ENCODE measurements at places on chromosomes 2 and 18.

DNA sequence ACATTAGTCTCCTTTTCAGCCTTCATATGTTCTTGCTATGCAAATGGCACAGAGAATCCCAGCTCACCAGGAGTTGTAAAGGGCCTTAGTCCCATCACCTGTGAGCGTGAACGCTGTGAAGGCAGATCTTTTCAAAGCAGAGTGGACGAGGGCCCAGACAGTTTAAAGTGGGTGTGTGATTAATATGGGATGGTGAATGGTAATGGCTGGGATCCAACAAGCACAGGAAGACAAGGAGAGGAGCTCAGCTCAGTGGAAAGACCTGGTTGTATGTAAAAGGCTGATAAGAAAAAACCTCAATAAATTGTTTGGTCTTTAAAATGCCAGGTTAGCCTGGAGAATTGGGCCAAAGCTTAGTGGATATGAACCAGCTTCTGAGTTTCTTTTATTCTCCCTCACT, 326.2 kb downstream of the NYAP2 start:
- no peak for DNase-seq

DNA sequence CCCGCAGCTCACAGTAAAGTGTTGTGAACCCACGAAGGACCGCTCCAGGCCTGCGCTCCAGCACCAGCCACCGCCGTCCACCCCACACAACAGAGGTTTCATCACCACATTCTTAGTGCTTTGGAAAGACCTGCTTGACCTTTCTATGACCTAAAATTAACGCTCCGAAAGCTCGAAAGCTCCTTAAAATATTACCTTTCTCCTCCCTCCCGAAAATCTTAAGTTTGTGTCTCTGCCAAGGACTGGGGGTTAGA, 149.2 kb downstream of the TWIST2 start:
- no peak for DNase-seq

- DNase-seq = no peak
Measured at GRCh38 chr2:9811679-9812511, 31.4 kb upstream of the TAF1B start.

- no peak for DNase-seq
Measured at GRCh38 chr18:36769172-36769571, 59.6 kb downstream of the TPGS2 start.

DNA sequence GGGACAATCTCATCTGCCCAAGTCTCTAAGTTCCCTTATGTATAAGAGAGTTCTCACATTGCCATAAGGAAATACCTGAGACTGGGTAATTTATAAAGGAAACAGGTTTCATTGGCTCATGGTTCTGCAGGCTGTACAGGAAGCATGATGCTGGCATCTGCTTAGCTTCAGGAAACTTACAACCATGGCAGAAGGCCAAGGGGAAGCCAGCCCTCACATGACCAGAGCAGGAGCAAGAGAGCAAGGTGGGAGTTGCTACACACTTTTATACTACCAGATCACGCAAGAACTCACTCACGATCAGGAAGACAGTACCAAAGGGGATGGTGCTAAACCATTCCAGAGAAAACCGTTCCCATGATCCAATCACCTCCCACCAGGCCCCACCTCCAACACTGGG, 73.9 kb downstream of the PRKRA start:
- DNase-seq = no peak

- no peak for DNase-seq
Measured at GRCh38 chr18:76619621-76620315, 124.7 kb upstream of the ZNF516 start.

DNA sequence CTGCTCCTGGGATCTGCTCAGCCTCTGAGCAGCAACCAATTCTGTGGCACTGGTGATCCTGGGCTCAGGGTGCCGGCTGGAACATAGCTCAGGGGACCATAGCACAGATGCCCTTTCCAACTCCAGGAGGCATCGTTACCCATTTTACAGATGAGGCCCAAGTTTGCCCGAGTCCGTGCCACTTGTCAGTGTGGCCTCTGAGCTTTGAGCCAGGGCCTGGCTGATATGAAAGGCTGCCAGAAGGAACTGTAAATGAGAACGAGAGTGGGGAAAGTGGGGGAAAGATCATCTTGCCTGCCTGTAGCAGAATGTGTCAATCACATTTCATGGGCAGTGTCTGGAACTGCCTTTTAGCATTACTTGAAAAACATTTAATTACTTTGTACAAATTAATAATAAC, 23.3 kb upstream of the FOSL2 start:
- no peak for DNase-seq

DNA sequence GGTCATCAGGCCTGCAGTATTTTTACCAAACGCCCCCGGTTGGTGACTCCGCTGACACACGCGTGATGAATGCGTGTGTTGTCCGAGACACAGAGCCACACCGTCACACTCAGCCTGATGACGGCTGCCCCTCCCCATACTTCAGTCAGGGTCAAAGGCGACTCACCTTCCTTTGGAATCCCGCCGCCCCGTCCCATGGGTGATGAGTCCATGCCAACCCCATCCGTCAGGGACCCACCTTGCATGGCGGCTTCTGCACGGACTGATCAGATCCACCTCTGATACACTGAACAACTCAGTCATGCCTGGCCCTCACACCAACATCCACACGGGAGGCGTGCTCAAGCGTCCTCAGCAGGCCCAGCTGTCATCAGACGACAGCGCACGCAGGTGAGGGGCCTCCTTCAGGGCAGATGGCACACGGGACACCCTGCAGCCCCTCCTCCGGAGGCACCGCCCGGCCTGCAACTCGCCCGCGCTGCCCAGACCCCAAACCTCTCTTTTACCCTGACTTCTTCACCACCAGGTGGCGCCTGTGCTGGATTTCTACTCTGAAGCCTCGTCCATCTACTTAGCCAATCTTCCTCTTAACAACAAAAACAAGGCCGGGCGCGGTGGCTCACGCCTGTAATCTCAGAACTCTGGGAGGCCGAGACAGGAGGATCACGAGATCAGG, 89.2 kb downstream of the ZNF516 start:
- peak; percentile 14 for DNase-seq

- peak; percentile 26 for DNase-seq
Measured at GRCh38 chr2:219249203-219249980, 3.7 kb upstream of the TUBA4B start.

DNA sequence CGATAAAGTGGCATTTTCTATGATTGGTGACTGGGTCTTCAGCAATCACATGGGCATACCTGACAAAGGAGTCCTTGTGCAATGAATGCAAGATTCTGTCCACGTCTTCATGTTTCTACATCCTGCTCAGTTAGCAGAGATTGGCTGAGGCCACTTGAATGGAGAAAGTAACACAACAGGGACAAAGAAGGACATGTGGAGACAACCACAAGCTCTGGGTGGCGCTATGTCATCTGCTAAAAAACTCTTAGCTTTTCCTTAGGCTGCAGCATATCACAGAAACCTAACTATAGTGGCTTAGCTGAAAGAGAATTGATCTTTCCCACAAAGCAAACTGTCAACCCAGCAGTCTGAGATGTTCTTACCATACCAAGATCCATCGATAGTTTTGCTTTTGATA, 1109.7 kb downstream of the SOCS6 start:
- DNase-seq = peak; percentile 21

DNA sequence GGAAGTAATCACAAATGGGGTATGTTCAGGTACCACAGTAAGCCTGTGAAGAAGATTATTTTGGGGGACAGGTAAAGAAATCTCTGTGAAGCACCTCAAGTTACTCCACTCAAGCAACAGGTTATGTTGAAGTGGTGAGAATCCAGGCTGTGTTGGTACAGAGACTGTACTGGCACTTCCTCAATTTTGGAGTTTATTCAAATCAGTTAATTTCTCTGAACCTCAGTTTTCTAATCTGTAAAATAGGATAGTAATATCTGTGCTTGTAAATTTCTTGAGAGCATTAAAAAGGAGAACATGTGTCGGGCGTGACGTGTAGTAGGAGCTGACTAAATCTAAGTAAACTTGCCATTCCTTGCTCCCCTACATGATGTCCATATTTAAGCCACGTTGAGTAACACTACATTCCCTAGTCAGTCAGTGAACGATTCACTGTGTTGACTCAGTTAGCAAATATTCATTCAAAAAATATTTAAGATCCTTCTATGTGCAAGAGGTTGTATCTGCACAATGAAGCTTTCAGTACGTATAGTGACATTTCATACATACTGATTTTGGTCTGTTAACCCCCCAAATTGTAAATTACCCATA, 504.2 kb downstream of the ZEB2 start:
- no peak for DNase-seq

DNA sequence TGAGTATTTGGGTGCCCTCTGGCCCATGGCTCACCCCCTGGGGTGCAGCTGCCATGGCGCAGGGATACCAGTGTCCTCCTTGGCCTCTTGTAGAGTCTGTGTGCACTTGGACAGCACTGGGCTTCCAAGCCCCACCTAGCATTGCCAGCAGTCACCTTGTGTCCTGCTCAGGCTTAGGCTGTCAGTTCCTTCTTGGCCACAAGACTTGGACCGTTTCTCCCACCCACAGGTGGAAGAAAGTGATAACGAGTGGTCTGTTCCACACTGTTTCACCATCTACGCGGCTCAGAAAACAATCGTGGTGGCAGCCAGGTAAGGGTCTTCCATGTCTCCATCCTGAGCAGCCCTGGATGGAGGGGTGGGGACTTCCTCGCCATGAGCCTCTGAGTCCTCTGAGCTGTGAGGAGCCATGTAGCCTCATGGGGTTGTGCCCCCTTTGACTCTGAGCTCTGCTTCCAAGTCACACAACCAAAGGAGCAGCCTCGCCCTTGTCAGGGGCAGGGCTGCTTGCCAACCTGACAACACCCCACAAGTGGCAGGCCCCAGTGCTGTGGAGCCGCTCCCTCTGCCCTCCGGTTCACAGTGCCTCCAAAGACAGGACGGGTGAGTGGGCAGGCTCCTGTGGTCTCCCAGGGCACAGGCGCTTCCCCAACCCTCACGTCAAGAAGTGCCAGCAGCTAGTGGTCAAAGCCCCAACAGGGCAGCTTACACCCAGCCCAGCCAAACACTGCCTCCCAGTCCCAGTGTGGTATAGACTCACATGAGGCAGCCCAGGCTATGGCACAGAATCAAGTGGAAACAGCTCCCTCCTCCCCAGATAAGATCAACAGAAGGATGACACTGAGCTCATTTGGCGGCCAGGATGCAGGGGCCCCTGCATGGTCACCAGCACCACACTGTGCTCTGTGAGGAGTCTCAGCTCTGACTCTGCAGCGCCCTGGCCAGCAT, 18.4 kb downstream of the STK25 start:
- DNase-seq = peak; percentile 48

DNA sequence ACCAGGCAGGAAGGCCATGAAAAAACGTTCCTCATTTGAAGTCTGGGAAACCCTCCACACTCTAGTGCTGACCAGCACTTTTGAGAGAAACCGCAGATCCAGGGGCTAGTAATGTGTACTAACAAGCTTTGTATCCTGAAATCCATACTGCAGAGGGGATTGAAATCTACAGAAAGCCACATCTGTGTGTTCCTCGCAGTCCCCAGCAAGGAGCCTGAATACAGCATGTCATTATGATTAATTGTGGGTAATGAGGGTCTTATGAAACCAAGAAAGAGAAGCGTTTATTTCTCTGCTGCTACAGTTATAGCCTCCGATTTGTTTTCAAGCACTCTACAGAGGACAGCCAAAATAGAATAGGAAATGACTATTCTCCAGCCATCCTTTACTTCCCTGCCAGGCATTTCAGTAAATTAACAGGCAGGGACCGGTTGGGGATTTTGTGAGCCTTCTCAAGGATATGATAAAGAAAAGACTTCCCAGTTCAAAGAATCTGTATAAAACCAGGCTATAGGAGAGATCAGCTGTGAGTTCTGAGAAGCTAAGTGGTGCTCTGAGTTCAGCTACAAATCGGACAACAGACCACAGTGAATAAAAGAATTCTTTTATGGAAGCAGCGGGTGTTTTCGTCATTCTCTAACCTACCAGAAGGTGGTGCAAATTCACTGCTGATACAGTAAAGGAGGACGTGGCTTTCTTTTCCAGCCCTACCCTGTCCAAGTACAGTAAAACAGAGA, 133.4 kb downstream of the INSIG2 start:
- peak; percentile 51 for DNase-seq

- DNase-seq = no peak
Measured at GRCh38 chr2:45024600-45025291, 15.5 kb upstream of the SIX2 start.

- no peak for DNase-seq
Measured at GRCh38 chr2:203689426-203690116, 16.9 kb upstream of the CD28 start.

GRCh38 chr2:3601561-3602271, 6.8 kb downstream of the COLEC11 start:
- DNase-seq = no peak

- DNase-seq = no peak
Measured at GRCh38 chr18:59848002-59848401, 51.8 kb upstream of the PMAIP1 start.

DNA sequence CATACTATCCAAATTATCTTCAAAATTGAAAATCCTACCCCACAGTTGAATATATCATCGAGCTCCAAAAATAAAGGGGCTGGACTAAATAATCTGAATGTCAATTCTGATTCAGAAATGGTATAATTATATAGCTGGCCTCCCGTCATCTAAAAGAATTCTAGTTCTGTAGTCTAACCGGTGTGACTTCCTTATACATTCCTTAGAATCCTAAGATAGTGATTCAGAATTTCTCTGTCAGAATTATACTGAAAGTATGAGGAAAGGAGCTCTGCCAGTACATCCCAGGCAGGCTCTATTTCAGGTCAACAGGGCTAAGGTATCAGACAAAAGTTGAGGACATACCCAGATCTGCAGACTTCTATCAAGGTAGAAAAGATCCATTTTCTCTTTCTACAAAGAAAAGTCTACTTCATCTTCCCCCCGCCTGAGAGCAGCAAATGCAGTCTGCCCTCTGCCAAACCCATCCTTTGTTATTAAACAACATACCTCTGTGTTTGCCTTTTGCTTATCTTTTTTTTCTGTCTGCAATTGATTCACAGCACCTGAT, 128.5 kb downstream of the METTL4 start:
- no peak for DNase-seq

- DNase-seq = no peak
Measured at GRCh38 chr2:56812432-56812831, 628.6 kb downstream of the CCDC85A start.

GRCh38 chr2:42764096-42764495, at the start of gene OXER1:
Gene OXER1, minus strand, starts transcription at chr2:42764135. Its CDS starts 73 bp downstream, at chr2:42764062.
- no peak for DNase-seq

GRCh38 chr2:239866350-239866749, 158.8 kb downstream of the NDUFA10 start:
- DNase-seq = no peak

DNA sequence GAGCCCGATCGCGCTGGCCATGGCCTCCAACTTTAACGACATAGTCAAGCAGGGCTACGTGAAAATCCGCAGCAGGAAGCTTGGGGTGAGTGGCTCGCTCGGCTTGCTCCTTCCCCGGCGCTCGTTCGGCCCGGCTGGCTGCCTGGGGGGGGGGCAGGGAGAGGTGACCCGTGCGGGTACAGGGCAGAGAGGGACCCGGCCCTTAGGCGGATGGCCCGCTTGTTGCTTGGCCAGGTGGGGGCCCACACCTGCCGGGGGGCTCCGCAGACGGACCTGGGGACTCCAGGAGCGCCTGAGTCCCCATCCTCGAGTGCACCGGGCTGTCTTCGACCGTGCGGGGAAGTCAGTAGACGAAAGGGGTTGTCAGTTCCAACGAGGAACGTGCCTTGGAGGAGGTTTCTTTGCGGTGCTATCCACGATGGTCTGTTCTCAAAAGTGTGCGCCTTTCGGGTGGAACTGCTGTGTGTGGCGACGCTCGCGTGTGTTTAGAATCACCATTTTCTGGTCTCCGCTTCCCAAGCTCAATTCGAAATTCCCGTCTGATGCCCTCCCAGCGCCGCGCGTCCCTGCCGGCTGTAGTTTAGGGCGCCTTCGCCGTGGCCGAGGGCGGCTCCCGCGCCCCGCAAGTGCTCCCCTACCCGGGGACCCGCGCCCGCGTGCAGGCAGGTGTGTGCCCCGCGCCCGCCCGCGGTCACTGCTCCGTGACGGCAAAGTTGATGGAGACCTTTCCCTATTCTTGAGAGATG, 711 bp downstream of the DOK6 start:
- DNase-seq = peak; percentile 46

Measured in cerebellar cortex (tissue), 1 donor.